ENCODE measurements at places on chromosomes 5 and 9.

DNA sequence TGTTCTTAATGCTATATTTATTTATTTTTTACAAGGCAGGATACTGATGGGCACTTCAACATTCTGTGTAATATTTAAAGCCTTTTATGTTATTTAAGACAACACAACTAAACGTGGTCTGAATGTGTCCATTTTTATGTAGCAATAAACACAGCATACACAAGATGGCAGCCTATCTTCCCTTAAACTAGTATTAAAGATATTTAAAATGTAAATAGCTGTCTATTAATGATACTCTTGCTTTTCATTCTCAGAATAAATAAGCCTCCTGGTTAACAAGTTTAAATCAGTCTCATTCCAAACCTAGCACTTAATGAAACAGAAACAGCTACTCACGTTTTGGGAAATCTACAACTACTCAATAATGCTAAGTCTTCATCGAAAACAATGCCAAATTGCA, 315.7 kb downstream of the MCTP1 start:
- DNase-seq = no peak

DNA sequence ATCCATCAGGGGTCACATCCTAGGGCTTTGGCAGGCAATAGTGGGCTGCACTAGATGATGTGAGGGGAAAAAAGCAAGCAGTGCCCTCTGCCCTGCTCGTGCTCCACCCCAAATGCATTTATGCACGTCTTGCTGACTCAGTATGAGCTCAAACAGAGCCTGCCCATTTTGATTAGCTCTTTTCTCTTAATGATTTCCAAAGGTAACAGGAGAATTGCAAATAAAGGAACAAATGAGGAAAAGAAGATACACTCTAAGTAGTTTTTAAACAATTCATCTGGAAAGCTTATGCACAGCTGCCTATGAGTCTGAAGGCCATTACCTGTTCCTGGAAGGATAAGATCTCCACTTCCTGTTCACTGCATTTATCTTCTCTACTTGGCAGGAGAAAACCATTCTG, 364.2 kb downstream of the TMEM232 start:
- DNase-seq = no peak

DNA sequence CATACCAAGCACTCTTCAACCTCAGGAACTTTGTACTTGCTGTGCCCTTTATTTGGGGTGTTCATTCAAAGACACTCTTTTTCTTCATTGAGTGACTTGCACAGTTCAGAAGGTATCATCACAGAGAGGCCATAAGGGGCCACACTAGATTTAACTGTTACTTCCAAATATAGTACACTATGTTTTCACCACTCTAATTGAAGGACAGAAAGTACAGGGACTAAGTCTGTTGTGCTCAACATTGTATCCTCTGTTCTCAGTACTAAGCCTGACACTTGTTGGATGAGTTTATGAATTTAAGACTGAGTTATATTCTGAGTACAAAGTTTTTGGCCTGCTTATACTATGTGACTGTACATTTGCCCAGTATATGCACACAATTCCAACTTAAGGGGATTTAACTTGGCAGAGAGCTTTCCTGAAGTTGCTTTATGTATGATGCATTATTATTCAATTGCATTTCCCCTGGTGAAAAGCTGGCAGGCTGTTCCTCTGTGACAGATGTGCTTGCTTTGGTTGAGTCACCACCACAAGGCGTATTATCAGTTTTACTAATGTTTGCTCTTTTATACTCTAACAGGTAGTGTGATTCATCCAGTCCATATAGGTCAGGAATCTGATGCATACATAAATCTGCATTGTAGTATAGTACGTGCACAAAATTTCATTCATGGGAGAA, 714.8 kb downstream of the TLR4 start:
- DNase-seq = no peak

DNA sequence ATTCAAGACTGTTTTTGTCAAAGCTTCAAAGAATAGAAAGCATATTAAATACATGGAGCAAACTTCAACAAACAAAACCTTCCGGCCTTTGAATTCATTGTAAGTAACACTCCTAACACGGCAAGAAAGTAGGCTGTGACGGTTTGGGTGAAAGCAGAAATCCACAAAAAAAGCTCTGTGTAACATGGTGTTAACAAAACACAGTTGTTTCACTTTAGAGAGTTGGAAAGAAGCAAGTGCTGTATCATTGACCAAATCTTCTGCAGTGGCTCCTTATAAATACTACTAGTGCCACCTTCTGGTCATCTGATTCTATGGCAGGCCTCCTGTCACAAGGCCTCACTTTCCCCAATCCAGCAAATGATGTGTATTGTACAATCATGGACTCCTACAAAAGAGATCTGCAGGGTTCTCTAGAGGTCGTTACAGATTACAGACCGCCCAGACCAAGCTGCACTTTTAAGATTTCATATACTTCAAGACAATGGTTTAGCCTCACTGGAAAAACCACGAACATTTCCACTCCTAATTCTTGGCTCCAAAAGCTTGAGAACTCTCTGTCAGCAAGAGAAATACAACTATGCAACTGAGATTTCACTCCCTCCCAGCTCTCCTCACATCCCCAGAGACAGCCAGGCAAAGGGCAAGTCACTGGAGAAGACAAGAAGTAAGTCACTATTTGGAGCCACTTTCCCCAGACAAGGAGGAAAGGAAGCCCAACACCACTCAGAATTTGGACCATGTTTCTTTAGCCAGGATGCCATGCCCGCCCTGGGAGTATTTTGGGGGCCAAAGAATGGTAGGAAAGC, 196.2 kb downstream of the DTWD2 start:
- no peak for DNase-seq

- DNase-seq = no peak
Measured at GRCh38 chr5:29720954-29721353, 1472.5 kb upstream of the CDH6 start.

DNA sequence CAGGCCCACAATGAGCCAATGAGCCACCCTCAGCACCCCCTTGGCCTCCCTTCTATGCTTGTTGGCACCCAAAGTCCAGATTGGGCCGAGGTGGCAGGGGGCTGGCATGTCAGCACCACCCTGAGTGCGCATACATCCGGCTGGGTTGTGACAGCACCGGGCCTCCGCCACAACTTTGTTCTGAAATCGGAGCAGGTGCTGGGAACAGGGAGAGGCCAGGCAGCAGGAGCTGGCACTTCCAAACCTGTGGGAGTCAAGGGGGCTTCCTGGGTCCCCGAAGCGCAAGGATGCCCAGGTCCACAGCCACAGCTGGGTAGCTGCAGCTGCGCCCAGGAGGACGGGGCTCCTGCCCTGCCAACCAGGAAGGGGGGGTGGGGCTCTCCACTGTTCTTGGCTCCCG, 1911.9 kb upstream of the WWC1 start:
- no peak for DNase-seq

DNA sequence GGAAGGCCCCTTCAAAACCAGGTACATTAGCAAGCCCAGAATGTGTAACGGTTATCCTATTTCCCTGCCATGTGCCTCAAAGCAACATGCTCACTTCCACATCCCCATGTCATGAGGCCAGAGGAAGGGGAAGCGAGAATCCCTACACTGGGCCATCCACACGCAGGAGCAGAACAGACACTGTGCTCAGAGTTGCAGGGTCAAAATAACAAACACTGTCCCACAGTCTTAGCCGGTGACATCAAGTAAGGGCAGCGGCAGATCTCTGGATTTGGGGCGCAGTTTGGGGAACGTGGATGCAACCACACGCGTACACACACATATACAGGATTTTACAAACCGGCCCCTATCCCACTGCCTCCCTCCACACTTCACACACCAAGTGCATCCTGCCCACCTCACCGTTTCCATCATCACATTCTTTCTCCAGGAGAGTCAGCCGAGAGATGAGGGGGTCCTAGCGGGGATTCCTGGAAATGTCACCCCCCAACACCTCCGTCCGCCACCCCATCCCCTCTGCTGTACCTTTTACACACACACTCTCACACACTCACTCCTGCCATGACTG, 776 bp downstream of the APBA1 start:
- no peak for DNase-seq

GRCh38 chr5:176792655-176793342, 17.6 kb upstream of the UNC5A start:
- no peak for DNase-seq

DNA sequence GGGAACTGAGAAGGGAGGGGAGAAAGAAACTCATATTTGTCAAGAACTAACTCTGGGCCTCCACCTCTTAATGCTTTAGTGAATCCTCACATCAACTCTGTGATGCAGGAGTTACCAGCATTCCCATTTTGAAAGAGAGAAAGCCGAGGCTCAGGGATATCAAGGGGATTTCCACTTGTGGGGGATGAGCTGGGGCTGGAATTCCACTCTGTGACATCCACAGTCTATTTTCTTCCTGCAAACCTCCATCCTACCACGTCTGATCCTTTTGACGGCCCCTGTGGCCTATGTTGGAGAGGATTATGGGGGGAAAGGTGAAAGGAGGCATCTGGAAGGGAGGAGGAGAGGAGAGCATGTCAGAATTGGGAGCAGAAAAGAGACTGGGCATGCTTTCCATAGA, 9.0 kb downstream of the LCP2 start:
- no peak for DNase-seq

GRCh38 chr5:177402271-177403043, 2.0 kb upstream of the PFN3 start:
- DNase-seq = peak; percentile 65

DNA sequence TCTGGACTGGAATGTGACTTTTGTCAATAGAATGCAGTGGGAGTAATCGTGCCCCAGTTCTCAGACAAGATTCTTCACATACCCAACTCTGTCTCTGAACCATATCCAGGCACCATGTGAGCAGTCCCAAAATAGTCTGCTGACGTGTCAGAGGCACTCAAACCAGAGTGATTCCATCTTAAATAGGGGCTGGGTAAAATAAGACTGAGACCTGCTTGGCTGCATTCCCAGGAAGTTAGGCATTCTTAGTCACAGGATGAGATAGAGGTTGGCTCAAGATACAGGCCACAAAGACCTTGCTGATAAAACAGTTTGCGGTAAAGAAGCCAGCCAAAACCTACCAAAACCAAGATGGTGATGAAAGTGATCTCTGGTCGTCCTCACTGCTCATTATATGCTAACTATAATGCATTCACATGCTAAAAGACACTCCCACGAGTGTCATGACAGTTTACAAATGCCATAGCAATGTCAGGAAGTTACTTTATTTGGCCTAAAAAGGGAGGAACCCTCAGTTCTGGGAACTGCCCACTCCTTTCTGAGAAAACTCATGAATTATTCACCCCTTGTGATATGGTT, 16.9 kb upstream of the PLCXD3 start:
- DNase-seq = no peak

DNA sequence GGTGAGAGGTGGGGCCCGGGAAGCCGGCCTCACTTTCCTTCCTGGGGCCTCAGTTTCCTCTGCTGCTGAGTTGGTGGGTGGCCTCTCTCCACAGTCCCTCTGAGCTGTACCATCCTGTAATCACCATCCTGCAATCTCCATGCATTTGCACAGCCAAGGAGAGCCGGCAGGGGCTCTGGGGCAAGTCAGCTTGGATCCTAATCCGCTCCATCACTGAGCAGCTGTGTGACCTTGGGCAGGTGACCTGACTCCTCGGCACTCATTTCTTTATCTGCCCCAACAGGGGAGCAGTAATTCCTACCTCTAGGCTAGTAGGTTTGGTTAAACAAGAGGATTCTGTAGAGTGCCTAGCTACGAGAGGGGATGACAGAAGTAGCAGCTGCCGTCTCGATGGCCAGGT, 88.2 kb upstream of the ZNF618 start:
- no peak for DNase-seq

- DNase-seq = no peak
Measured at GRCh38 chr9:136268318-136268717, 22.7 kb upstream of the QSOX2 start.

DNA sequence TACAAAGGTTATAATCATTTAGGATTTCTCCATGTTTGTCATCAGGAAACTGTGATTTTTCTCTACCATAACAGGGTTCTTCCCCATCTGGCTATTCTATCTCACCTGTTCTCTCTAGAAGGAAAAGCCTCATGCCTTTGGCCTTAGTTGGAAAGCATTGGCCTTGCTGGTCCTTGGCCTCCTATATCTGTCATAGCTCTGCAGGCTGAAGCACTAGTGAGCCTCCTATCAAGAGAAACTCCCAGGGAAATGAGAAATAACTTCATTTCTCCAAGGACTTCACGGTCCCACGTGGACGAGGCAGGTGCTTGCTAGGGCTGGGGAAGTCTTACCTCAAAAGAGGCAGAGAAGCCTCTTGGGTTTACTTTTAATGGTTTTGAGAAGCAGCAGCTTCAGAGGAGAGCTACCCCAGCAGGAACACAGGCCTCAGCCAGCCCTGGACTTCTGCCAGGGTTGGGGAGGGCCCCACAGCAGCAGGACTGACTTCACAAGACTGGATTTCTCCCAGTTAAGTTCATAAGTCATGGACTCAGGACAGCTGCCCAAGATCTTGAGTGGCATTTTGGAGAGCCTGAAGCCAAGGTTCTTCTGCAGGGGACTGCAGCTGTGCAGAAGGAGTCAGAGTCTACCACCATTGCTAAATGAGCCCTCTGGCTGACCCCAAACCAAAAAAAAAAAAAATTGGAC, 15.8 kb upstream of the PSAT1 start:
- no peak for DNase-seq

DNA sequence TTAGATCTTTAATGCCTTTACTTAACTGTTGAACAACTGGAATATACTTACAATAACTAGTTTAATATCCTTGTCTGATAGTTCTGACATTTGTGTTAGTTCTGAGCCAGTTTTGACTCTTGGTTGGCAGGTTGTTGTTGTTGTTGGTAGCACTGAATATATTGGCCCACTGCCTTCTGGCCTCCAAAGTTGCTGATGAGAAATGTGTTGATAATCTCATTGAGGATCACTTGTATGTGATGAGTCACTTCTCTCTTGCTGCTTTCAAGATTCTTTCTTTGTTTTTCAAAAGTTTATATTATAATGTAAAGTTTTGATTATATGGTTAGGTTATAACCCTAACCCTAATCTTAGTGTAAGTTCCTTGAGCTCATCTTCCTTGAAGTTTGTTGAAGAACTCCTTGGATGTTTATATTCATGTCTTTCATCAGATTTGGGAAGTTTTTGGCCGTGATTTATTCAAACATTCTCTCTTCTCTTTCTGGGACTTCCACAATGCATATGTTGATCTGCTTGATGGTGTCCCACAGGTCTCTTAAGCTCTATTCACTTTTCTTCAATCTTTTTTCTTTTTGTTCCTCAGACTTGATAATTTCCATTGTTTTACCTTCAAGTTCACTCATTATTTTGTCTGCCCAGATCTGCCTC, 149.7 kb downstream of the FGF18 start:
- DNase-seq = no peak

DNA sequence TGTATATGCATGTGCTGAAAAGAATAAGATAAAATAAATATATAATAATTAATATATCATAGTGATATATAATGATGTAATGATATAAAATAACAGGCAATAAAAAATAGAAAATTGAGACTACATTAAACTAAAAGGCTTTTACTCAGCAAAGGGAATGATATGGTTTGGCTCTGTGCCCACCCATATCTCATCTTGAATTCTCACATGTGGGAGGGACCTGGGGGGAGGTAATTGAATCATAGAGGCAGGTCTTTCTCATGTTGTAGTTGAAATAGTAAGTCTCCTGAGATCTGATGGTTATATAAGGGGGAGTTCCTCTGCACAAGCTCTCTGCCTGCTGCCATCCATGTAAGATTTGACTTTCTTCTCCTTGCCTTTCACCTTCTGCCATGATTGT, 1550.9 kb upstream of the CDH6 start:
- DNase-seq = no peak

All from activated T-helper 9 cell treated with anti-CD3 and anti-CD28 coated beads, Interleukin-2, amount 50 U/mL, for 16 hours (primary cell).